Left hindlimb (tissue), 1 donor: ENCODE measurements at places on chromosomes 11 and 22.
A peak's percentile ranks its signal among the peaks of the same experiment; 100 is the strongest.

DNA sequence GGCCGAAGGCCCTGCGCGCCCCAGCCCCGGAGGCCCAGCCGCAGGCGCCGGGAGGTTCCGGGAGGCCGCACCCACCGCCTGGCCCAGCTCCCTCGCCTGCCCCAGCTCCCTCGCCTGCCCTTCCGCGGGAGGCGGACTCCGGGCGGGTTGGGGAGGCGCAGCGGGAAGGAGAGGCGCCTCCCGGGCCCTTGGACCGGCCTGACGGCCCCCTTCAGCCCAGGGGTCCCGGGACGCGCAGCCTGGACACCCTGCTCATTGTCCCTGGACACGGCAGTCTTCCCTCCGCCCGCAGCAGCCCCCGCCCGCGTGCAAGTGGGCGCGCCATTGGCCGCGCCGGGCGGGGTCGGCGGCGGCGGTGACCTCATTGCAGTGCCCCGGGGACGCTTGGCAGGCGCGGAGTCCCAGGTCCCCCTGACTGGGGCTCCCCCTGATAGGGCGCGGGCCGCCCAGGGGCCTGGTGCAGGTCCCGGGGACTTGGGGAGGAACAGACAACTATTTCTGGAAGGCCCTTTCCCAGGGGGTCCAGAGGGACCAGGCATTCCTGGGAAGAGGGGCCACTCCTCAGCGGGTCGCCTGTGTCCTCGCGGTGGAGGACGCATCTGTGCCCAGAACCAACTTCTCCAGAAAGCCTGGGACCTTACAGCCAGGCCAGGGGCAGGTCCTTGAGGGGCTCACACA is 501 bp downstream of the CD151 start:
- no peak for DNase-seq

DNA sequence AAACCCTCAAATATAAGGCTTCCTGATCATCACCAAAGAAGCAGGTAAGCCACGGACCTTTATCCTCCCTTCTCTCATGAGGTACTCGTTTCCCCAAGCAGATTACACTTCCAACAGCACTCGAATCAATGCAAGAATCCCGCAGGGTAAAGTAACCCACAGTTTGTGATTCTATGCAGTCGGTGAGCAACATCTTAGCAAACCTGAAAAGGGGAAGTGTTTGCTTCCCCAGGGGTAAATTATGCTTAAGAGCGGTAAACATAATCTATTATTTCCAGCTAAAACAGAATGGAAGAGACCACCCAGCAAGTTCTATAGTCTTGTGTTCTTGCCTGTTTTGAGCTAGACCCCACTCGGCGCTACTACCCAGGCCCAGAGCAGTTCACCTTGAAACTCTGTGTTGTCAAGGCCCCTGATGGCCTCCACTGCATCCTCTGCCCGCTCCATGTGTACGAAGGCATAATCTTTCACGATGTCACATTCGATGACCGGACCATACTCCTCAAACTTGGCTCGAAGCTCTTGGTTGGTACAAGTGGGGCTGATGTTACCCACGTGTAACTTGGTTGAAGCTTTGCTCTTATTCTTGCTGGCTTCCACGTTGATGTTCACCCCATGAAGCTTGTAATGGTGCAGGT is 1.3 kb downstream of the RBM4B start:
- DNase-seq = no peak

DNA sequence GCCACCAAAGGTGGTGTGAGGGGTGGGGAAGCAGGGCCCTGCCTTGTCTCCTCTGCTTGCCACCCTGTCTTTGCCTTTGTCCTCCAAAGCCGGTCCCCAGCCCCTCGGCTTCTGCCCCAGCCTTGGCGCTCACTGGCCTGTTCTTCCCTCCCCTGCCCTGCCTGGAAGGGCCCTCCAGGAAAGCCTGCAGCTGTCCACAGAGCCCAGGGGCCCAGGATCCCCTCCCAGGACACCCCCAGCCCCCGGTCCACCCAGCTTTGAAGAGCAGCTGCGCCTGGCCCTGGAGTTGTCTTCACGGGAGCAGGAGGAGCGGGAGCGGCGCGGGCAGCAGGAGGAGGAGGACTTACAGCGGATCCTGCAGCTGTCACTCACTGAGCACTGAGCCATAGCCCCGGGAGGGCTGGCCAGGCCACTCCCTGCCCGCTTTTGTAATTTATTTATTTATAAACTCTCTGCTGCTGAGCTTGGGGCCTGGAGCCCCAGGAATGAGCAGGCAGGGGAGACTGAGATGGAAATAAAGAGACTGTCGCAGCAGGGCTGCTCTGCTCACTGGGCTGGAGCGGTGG is 1.3 kb upstream of the SSH3 start:
- DNase-seq = peak; percentile 70

DNA sequence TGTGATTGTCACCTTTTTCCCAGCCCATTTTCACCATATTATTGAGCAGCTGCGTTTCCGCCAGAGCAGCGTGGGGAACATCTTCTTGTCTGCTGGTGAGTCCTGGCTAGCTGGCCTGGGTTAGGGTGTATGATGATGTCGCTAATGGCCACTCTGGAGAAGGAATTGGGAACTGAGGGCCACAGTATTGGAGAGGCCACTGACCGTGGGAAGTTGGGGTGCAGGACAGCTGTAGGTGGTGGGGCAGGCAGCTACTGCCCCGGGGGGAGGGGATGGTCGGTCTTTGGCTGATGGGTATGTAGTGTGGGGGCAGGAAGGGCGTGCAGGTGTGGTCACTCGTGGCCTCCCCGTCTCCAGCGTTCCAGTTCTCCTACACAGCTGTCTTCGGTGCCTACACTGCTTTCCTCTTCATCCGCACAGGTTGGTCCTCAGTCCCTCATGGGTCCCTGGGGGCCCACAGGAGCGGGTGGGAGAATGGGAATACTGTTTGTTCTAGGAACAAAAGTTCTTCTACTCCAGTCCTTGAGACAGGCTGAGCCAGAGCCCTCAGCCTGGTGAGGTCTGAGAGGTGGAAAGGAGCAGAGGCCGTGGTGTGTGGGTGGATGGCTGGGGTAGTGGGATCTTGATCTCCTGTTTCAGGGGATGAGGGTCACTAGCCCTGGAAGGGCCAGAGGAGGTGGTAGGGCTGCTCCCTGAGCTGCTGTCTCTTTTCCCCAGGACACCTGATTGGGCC is 2.1 kb downstream of the RCE1 start:
- DNase-seq = no peak

GRCh38 chr11:34318111-34319037 is 39.4 kb downstream of the ABTB2 start:
- no peak for DNase-seq

GRCh38 chr22:36201630-36202319 is at the start of gene APOL4:
Gene APOL4, minus strand, starts transcription at chr22:36201809. Its CDS starts 75 bp downstream, at chr22:36201734.
- peak; percentile 90 for DNase-seq

GRCh38 chr11:34915136-34916014 is 804 bp downstream of the APIP start:
- no peak for DNase-seq

DNA sequence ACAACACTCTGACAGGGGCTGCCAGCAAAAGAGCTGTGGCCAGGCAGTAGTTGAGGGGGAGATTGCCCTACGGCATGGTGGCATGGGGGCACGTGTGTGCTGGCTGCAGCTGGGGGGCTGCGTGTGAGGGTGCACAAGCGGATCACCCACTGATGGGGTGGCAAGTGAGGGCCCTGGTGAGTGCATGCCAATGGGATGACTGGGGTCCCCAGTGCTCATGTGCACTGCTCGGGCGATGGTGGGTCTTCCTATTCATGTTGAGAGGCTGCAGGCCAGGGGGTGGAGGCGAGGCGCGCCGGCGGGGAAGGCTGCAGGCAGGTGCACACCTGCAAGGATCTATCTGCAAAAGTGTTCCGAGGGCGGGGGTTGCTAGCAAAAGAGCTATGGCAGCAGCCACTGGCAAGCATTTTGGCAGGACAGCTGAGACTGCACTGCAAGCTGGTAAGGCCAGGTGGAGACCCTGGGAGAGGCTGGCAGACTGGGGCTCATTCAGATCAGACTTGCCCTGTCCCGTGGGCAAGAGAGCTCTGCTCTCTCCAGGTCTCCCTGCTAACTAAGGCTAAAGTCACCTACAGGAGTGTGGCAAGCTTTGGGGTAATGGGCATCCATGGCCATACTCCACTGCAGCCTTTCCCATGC is 12.0 kb downstream of the OR51I2 start:
- DNase-seq = no peak

GRCh38 chr11:36038541-36038940 is 94.7 kb downstream of the LDLRAD3 start:
- no peak for DNase-seq

GRCh38 chr22:19146215-19146968 is 1.9 kb upstream of the ESS2 start:
- no peak for DNase-seq

- peak; percentile 76 for DNase-seq
Observed at GRCh38 chr22:25057013-25057881, 104.7 kb downstream of the KIAA1671 start.

GRCh38 chr11:72743321-72744221 is 8.6 kb downstream of the ARAP1 start:
- DNase-seq = no peak

DNA sequence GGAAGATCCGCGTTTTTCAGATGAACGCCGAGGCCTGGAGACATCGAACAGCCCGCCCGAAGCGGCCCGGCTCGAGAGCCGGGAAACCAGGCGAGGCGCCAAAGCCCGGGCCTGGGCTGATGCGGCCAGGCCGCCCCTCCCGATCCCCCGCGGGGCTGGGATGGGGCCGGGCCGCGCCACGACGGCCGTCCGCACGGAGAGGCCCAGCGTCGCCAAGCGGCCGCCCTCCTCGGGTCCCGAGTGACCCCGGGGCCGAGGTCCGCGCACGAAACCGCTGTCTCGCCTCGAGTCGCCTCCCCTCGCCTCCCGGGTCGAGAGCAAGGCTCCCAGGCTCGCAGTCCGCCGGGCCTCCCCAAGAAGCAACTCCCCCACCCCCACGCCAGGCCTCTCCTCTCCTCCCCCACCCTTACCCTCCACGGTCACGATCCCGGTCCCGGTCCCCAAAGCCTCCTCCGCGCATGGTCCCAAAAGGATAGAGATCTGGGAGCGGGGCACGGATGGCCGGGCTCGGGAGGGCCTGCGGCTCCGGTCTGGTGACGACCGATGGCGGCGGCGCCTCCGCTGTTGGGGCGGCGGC is 482 bp downstream of the DDX17 start:
- DNase-seq = peak; percentile 84

- DNase-seq = no peak
Observed at GRCh38 chr11:27386181-27386845, 23.3 kb upstream of the CCDC34 start.

- no peak for DNase-seq
Observed at GRCh38 chr11:129447654-129448239, 72.1 kb downstream of the BARX2 start.

DNA sequence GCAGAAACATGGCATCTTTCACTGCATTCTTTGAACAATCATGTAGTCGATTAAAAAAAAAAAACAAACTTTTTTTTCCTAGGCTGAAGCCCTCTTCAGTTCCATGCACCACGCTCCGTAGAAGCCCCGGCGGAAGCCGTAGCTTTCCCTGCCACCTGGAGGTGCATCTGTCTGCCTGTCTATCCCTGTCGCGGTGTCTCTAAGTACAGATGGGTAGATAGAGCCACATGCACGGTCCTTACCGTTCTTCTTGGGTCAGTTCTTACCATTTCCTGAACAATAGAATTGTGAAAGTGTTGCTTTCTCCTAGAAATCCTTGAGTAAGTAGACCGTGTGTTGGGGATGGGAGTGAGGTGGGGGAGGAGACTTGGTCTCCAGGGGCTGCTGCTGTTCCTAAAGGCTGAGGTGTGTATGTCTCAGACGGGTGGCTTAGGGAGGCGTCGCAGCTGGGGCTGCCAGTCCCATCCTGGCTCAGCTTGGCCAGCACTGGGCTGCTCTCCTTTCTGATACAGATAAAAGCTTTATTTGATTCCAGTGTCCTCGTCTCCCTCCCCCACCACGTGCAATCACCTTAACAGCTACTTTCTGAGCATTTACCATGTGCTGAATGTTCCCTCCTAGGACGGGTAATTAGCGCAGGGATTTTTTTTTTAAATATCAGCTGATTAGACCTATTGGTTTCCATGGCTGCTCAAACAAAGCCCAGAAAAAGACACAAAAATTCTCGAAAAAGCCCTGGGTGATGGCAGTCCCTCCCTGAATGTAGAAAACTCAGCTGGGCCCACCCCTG is 46.8 kb downstream of the MACROD1 start:
- DNase-seq = no peak

DNA sequence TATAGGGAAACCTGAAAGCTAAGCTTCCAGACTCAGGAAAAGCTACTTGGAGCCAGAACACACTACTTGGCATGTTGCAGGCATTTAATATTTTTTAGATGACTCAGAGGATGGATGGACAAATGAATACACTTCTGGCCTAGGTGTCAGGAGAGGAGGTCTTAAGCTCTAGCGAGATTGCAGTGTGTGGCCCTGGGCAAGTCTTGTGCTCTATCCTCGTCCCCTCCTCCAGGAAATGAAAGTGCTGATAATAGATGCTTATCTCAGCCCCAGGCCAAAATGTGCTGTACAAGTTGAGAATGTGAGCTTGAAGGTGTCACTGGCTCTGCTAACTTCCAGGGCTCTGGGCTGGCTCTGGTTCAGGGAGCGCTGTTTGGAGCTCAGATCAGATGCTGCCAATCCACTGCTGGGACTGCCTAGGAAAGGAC is 136.3 kb downstream of the PKNOX2 start:
- DNase-seq = peak; percentile 47

GRCh38 chr22:21642584-21643448 is 714 bp downstream of the SDF2L1 start:
- DNase-seq = no peak

GRCh38 chr11:33388793-33389525 is 131.8 kb downstream of the HIPK3 start:
- DNase-seq = no peak

DNA sequence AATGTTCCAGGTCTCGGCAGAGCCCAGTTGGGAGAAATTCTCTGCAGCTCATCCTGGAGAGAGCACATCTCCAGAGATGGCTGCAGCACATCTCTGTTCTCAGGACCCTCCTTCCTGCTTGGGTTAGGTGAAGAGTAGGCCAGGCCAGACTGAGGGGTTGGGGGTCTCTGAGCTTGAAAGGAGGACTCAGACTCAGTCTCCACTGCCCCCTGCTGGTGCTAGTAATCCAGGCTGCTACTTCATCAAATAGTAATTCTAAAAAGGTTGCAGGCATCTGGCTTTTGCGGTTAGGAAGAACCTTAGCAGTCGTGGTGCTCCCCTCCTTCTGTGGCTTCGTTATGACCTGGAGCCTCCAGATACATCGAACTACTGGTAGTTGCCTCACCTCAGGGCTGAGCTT is 9.7 kb downstream of the TUB start:
- no peak for DNase-seq

GRCh38 chr11:99020352-99021225 is at the start of gene CNTN5:
Gene CNTN5, plus strand, starts transcription at chr11:99020949.
- peak; percentile 81 for DNase-seq

DNA sequence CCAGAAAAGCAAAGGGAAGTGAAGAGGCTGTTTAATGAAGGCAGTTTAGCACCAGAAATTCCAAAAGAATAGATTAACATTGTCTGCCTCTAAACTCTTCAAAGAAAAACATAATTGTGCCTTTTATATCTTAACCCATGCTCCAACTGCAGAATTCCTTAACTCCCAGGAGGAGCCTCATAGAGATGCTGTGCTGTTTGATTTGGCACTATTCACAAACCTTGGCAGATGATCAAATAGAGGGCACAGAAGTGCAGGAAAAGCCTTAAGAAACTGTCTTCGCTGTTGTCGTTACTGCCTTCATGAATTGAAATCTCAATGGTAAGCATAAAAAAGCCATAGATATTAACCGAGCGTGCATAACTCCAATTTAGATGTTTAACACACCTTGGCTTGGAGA is 124.1 kb upstream of the MPPED2 start:
- no peak for DNase-seq
